ENCODE measurements at places on chromosomes 6 and 20.

DNA sequence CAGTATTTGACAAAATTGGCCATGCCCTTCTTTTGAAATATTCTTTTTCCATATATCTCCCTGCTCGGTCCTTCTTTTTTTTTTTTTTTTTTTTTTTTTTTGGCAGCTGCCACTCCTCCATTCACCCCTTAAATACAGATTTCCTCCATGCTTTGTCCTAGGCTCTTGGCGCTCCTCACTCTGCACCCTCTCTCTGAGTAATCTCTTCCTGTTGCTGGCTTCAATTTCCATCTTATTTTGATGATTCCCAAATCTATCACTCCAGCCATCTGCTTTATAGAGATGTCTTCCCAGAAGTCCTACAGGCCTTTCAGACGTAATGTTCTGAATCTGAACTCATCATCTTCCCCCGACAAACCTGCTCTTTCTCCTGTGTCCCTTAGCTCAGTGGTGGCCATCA is 12.8 kb upstream of the KLHL32 start:
- DNase-seq = no peak

DNA sequence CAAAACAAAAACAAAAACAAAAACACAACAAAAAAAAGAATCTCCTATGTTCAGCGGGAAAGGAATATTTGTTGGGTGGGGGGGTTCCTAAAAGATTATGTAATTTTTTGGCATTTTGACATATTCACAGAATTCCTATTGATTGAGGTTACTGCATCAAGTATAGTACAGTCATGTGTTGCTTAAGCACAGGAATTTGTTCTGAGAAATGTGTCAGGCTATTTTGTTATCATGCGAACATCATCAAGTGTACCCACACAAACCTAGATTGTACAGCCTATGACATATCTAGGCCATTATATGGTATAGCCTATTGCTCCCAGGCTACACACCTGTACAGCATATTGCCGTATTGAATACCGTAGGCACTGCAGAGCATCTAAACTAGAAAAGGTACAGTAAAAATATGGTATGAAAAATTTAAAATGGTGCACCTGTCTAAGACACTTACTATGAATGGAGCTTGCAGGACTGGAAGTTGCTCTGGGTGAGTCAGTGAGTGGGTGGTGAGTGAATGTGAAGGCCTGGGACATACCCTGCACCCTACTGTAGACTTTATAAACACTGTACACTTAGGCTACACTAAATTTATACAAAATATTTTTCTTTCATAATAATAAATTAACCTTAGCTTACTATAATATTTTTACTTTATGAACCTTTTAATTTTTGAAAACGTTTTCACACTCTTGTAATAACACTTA is 110.6 kb downstream of the CDKAL1 start:
- no peak for DNase-seq

DNA sequence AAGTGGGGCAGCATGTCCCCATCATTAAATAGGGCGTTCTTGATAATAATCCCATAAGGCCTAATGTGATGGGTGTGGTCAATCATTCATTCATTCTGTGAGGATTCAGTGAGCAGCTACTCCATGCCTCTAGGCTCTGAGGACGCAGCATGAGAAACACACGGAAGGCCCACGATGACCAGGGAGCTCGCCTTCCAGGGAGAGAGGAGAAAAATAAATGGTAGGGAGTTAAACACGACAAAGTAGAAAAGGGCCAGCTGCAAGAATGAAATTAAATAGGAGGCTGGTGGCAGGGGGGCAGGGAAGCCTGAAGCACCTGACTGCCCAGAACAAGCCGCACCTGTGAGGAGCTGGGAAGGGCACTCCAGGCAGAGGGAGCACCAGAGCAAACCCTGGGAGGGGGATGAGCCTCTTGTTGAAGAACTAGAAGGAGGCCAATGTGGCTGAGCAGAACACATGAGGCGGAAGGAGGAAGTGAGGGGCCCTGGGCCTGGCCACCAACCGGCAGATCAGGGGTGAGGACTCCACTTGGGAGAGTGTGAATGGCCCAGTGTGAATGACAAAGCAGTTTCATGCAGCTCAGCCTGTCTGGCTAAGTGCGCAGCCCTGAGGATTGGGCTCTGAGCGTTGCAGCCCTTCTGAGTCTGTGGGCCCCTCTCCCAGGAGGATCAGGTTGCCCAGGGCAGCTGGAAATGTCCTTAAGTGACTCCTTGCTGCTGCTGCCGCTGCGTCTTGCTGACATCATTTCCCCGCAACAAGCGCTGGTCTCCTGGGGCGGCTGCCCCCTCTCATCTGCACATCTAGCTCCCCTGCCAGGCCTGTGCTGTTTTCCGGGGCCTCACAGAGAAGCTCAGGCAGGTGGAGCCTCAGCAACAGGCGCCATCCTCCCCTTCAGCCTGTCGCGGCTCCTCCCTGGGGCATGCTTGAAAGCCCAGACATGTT is 99.9 kb downstream of the CDH26 start:
- no peak for DNase-seq

DNA sequence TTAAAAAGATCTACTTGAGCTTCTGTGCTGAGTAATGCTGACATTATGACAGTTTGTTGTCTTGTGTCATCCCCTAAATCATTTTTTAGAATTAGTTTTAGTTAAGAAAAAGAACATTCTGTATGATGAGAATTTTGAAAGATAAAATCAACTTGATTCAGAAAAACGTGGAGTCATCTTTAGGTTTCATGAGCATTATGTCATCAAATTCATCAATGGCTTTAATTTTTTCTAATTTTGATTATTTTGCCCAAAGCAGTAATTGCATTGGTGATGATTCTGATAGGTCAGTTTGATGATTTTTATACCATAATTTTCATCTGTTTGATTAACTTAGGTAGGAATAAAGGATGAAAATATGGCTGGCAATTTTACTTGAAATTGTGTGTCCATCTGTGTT is 26.6 kb upstream of the ADGRF4 start:
- DNase-seq = no peak

GRCh38 chr20:33685328-33686099 is 671 bp downstream of the E2F1 start:
- DNase-seq = no peak

DNA sequence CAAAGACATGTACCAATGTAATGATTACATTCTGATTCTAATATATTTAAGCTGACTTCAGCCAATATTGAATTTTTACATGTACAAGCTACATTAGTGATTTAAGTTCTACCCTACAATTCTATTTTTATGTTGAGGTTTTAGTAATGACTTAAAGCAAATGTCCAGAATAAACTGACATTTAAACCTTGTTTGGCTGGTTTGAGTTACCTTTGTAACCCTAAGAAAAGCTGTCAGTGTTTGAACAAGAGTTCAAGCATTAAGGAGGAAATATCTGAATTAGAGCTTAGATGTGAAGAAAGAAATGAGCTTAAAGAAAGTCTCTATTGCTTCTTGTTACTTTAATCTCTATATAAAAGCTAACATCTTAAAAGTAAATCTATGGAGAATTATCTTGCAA is 710.6 kb upstream of the EPHA7 start:
- DNase-seq = no peak

DNA sequence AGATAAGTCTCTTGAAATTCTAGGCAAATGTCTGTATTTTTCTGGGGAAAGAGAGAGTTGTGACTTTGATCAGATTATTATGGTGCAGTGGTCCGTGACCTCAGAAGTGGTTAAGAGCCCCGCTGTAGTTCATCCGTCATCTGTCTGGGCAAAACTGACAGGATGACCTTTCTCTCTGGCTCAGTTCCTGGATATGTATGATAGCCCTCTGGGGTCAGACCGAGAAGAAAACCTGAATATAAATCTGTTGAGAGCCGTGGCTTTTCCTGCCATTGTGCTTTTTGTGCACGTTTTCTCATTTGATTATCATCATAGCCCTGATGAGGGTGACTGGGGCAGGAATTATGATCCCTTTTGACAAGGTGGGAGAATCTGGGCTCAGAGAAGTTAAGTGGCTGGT is 26.5 kb downstream of the GHRH start:
- no peak for DNase-seq

GRCh38 chr6:170480050-170480692 is 72.9 kb downstream of the PSMB1 start:
- no peak for DNase-seq

DNA sequence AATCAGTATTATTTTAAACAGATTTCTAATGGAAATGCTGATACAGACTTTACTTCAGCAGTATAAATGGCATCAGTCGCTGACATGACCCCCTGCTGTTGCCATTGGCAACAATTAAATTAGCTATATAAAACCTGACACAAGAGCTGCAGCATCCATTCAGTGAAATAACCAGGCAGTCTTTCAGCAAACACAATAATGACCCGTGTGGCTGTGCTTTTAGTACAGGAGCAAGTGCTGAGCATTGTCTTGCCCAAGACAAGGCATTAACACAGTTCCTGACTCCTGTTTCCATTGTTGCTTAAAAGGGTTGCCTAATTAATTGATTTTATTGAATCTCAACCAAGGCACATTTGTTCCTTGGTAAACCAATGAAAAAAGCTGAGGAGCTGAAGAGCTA is 382.1 kb downstream of the HACE1 start:
- no peak for DNase-seq

DNA sequence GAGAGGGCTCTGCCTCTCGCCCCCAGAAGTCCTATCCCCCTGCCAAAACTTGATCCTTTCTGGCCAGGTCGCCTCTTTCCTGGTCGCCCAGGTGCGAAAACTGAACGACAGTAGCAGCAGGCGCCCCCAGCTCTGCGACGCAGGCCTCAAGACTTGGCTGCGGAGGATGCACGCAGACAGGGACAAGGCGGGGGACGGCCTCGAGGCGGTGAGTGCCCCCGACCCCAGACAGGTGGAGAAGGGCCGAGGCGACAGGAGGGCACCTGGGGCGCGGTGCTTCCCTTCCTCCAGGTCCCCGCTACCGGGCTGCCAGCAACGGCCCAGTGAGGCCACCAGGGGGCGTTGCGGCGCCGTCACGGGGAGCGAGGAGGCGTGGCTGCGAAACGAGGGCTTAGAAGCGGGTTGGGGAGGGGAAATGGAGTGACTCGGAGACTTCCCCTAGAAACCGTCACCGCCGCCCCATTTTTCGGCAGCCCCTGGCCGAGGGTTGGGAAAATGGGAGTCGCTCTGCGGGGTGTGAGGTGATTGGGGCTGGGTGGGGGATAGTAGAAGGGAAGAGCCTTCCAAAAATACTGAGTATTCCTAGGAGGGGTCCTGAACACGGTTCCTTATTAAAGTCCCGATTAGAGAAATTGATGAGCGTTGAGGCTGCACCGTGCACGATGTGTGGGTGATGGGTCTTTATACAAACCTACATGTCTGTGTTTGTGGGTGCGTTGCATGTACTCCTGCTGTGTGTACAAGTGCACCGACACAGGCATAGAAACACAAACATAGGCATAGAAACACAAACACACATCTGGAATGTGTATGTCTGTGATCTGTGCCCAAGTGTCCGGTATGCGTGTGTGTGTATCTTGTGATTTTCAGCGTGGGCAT is 44.6 kb downstream of the ARHGAP40 start:
- DNase-seq = peak; percentile 21

DNA sequence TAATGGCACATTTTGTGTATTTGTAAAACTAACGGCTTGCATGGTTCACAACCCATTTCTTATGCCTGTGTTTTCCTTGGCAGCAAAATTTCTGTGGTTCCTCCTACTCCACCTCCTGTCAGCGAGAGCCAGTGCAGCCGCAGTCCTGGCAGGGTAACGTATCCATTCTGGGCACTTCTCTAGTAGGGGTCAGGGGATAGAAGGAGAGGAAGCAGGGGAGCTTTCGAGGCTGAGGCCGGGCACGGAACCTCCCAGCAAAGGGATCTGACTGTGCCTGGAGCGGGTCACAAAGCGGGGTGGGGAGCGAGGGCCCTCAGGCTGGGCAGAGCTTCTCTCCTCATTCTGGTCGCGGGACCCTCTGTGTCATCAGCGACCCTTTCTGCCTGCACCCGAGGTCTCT is 58.4 kb downstream of the SYTL3 start:
- no peak for DNase-seq

DNA sequence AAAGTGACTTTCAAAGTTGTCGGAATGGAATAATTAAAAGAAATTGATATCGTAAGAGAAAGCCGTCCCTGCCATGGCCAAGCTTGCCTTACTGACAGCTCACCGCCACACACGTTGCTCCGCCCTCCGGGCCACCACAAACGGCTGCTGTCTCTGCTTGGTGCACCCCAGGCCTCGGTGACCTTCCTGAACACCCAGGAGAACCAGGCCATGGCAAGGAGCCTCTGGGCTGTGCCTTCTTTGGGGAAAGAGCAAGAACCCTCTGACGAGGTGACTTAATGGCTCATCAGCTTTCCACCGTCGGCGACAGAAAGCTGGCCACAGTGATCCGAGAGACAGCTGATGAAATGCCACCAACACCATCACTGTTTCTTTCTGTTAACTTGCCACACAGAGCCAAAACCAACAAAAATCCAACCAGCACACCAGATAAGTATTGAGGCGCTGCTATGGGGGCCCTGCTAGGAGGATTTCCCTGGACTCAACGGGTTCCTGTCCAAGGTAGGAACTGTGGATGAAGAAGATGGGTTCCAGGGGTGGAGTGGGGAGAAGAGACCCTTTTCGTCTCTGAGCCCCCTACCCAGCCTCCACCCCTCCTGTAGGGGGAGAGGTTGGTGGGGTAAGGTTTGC is 61.4 kb downstream of the NPEPL1 start:
- no peak for DNase-seq

DNA sequence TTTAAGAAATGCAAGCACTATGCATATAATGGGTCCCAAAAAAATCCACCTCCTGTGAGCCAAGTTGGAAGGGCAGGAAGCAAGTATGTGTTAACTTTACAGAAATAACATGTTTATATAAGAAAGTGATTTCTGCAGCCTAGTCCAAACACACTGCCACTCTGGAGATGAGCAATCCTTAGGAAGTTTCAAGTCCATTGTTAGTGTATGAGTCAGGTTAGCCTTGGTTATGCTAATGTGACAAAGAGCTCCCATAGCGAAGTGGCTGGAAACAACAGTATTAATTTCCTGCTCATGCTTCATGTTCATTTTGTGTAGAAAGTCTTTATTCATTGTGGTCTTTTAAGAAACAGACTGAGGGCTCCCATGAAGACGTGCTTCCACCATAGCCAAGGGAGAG is 121.4 kb downstream of the TBXT start:
- DNase-seq = no peak

GRCh38 chr6:144767051-144767450 is 481.9 kb downstream of the UTRN start:
- DNase-seq = no peak

GRCh38 chr6:94361304-94362060 is 942.1 kb upstream of the EPHA7 start:
- DNase-seq = no peak

- no peak for DNase-seq
These were observed 28.5 kb upstream of the MPC1 start for GRCh38 chr6:166411271-166411670.

Data from caudate nucleus (tissue), 63 donors.